ENCODE measurements at places on chromosomes 5 and 9. TPM values are rescaled to one million over a fixed set of nuclear protein-coding genes. Genes with fewer than 3 reads are reported as not detected.

GRCh38 chr9:134134949-134135342 lies 936 bp upstream of the WDR5 start:
- no peak for DNase-seq

GRCh38 chr9:32502464-32502863 lies 23.5 kb downstream of the RIGI start:
- DNase-seq = no peak

Gene FOXI1
- polyA plus RNA-seq = not detected

Gene LCN6
- not detected for polyA plus RNA-seq

- DNase-seq = no peak
Observed at GRCh38 chr5:42872865-42873264, 61.2 kb upstream of the SELENOP start.

DNA sequence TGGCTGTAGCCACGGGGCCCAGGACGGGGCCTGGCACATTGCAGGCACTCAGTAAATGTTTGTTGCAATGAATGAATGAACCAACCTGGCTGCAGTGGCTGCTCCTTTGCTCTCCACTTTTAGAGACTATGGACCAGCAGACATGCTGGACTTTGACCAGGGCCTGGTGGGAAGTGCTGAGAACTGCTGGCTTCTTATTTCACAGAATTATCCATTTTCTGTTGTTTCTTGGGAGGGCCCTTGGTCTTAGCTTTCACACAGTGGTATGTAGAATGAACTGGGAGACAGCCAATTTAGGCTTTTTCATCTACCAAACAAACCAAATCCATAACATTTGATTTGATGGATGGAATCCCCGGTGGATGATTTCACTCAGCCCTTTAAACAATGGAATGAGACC lies 78.0 kb upstream of the LHFPL2 start:
- no peak for DNase-seq

- DNase-seq = no peak
Observed at GRCh38 chr5:124395287-124395686, 351.2 kb downstream of the ZNF608 start.

- DNase-seq = no peak
Observed at GRCh38 chr5:138755084-138755748, 2.0 kb downstream of the CTNNA1 start.
